ENCODE measurements at places on chromosomes 3 and 15.

DNA sequence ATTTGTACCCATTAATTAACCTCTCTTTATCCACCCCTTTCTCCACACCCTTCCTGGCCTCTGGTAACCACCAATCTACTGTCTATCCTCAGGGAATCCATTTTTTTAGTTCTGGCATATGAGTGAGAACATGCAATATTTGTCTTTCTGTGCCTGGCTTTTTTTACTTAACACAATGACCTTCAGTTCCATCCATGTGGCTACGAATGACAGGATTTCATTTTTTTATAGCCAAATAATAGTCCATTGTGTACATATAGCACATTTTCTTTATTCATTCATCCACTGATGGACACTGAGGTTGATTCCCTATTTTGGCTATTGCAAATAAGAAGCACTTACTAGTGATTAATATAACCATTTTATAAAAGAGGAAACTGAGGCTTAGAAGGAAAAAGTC lies 109.9 kb upstream of the NANOGP8 start:
- DNase-seq = no peak

GRCh38 chr3:18725668-18726407 lies 300.7 kb upstream of the SATB1 start:
- DNase-seq = no peak

DNA sequence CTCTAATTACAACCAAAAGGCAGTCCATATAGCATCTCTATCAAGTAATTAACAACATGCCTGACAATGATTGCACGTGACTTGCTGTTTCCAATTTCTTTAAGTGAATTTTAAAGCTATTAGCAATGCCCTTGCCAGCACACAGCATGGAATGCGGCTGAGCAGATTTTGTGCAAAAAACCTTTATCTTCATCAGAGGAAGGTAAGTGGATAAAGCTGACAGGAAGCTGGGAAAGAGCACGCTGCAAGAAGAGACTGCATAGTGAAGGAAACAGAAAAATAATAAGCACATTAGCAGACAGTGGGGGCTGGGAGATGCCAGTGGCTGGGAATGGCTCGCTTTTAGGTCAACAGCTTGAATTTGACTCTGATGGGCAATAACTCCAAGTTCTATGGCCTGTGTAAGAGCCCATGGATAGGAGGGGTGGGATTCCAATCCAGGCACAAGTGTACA lies 138.8 kb downstream of the PDZRN3 start:
- no peak for DNase-seq

- no peak for DNase-seq
These were observed 40.5 kb downstream of the CCDC12 start for GRCh38 chr3:46935989-46936558.

DNA sequence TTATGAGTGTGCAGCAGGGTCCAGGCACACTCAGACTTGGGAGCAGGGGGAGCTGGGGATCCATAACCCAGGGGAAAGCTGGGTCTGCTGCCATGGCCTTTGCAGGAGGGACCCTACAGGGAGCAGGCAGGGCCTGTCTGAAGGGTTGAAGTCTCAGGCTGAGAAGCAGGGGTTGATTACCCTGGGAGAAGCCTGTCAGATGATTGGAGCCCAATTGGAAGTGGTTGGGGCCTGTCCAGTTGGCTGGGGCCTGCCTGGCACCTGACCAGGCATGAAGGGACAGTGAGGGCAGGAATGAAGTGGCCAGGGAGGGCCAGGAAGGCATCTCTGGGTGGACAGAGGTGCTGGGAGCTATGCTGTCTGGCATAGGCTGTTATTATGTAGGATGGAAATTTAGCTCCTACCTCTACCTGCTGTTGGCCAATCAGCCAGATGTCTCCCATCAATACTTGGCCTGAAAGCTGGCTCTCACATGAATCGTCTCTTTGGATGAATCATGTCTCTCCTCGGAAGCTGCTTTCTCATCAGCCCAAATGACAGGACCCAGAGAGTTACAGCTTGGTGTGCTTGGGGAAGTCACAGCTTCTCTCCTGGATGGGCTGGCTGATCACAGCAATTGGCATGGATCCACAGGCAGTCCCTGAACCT lies 27.4 kb upstream of the SLCO2A1 start:
- DNase-seq = no peak

DNA sequence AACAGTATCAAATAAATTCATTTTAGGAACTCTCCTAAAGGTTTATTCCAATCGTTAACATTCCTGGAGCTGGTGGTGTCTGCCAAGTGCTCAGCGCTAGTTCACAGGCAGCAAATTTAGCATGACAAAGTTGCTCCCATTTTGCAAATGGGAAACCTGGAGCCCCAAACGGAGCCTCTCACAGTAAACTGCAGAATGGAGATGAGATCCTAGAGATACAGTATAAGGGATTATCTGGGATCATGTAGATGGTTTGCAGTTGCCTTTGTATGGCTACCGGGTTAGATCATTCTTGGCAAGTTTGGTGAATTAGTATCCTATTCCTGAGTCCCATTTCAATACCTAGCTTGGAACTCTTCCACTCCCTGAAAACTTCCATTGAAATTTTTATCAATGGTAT lies 173.7 kb downstream of the CDIN1 start:
- DNase-seq = no peak

DNA sequence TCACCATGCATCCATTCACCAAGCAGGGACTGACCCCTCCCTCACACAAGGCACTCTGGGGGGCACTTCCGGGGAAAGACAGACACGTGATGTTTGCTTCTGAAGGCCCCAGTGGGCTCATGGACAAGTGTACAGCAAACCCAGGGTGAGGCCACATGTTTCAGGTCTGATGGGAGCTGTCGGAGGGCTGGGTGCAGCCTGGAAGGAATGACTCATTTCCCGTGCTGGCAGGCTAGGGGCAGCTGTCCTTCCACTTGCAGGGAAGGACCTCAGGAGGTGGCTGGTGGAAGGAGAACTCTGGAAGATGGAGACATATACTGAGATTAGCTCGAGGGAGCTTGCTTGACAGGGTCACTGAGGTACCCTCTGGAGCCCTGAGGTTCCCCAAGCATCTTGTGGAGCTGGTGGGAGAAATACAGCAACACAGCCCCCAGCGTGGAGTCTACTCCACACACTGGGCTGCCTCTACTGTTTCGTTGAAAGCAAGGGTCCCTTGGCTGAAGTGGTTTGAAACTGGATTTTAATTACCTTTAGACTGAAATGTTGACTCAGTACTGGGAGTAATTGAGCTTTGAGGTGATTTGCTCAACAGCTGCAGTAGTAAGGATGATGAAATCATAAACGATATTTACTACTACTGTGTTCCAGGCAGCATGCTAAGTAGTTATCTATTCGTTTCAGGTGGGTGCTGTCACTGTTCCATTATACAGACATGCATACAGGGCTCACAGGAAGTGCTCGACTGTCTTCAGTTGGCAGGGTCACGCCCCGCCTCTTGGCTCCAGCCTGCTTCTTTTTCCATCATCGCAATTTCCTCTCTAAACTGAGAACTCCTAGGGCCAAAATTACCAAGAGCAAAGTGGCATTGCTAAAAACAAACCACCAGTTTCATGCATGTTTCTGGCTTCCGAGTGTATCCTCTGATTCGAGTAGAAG lies 230.4 kb downstream of the ADAMTS17 start:
- peak; percentile 34 for DNase-seq

- DNase-seq = no peak
These were observed 48.1 kb downstream of the RAB11A start for GRCh38 chr15:65917407-65917756.

- DNase-seq = peak; percentile 41
These were observed 4.3 kb downstream of the DAZL start for GRCh38 chr3:16600780-16601536.

DNA sequence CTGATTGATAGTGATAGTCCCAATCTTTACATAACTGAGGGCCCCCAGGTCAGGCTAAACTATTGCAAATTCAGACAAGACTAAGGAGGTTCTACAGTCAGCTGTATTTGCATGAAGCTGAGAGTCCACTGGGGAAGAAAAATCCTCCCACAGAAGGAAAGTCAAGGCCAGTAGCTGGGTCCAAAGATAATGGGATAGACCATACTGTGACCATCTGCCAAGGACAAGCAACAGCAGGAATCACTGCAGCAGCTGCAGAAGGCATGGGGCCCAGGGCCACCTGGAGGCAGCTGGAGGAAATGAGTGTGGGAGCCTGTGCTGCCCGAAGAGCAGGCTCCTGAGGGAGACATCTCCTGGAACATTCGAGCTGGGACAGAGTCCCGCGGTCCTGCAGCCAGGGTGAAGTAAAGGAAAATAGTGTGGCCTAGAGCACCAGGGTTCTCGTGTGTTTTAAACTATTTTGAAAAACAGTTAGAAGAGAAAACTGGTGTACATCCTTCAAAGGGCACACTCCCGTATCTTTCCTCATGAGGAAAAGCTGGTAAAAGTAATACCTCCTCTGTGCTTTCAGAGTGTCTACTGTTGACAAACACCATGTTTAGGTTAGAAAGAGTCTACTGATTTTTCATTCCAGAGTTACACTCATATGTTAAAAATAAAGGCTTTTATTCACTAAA lies 13.2 kb upstream of the TMEM212 start:
- no peak for DNase-seq

GRCh38 chr3:97765336-97765735 lies 778 bp downstream of the ARL6 start:
- DNase-seq = no peak

- no peak for DNase-seq
These were observed 9.6 kb upstream of the MUSTN1 start for GRCh38 chr3:52844290-52844975.

- DNase-seq = peak; percentile 77
These were observed 357.7 kb downstream of the CLSTN2 start for GRCh38 chr3:140292684-140293083.

DNA sequence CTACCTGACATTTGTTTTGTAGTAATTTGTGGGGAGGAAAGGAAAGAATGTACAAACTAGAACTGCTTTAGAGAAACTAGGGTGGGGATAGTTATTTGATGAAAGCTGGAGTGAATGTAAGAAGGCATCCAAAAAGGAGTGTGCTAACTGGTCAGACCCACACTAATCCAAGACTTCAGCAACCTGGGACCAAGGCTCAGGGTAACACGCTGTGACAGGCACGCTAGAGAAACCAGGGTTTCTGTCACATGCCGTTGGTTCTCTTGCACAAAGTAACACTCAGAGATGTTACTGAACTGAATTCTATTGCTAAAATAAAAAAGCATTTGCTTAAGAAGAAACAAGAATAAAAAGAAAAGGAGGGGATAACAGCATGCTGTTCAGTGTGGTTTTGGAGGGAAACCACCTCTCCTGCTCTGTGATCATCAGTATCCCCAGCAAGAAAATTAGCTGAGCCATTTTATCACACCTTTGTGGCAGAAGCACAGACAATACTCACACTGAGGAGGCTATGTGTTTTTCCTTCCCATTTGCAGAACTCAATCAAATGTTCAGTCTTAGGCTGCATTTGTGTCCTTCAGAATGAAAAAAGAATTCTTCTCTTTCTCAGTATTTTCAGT lies 2.8 kb upstream of the CCDC80 start:
- no peak for DNase-seq

- peak; percentile 87 for DNase-seq
These were observed 773.1 kb upstream of the NR2F2 start for GRCh38 chr15:95557226-95558046.

DNA sequence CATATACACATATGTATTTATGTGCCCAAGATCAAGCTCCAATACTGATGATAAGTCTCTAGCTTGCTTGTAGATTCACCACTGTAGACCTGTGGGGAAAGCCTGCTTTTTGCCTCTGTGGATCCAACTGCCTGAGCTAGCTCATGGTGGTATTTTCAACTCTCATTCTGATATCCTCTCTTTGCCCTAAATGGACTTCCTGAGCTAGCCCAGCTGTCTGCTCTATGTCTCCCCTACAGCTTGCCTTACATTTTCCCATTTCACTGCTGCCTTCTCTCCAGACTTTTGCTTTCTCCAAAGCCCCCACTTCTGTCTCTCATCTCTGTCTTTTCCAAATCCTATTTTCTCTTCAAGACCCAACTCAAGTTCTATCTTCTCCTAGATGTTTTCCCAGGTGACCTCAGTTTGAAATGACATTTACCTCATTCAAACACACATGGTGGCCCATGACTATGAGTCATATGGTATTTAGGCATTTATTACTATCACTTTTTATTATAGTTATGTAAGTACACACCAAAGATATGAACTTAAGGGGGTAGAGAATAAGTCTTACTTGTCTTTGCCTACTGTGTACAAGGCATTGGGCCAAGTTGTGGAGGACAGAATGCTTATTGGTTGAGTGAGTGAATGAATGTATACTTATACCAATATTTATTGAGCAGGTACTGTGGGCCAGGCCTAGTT lies 191.7 kb downstream of the NR1D2 start:
- DNase-seq = no peak

DNA sequence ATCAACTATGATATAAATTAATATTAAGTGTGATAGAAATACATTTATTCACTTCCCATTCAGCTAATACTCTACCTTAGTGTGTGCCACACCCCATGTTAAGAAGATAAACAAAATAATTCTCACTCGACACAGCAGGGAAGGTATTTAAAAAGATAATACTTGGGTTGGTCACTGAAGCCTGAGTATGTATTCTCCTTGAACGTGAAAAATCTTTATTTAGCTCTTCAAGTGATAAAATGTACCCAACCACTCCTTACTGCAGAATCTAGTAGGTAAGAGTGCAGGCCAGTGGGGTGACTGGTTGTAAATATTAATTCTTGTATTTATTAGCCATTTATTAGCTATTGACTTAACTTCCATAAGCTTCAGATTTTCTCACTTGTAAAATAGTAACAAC lies 372.7 kb upstream of the THBS1 start:
- no peak for DNase-seq

GRCh38 chr3:39180546-39181346 lies 11.6 kb downstream of the XIRP1 start:
- no peak for DNase-seq

DNA sequence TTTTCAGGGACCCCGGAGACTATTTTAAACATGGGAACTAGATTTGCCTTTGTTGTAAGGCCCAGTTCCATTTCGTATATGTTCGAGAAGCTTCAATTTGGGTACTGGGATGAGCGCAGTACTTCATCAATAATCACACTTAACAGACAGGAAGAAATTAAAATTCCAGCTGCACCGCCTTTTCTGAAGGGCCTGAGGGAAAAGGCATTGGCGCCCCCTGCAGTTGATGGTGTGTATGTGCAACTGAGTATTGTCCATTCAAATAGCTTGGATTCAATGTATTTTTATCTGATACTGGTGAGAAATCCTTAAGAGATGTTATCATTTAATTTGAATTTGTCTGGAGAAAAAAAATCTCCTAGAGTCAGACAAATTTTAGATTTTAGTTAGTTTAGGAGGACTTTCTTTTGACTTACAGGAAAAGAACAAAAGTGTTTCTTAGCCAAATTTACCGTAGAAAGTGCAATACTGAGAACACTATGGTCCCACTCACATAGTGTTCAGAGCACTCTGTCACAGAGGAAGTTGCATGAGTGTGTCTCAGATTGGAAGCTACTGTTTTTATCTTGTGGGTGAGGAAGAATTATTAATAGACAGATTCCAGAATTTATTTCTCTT lies 5.4 kb upstream of the ALDH1A2 start:
- peak; percentile 9 for DNase-seq

DNA sequence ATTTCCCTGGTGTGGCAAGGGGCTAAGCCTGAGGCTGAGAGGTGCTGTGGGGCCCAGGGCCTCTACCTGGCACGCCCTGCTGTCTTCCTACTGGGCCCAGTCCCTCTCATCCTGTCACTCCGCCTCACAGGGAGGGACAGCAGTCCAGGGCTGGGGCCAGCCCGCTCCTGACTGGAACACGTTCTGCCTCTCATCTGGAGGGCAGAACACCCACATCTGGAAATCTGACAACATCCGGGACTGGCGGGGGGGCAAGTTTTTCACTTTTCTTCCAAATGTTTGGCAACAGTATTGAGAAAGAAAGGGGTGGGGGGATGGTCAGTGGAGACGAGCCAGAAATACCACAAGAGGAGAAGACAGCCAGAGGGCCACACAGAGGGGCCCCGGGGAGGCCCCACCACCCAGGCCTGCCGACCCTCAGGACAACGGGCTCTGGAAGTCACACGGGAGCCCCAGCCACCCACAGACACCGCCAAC lies 1.8 kb upstream of the MYL3 start:
- no peak for DNase-seq

Measured in skeletal muscle cell (primary cell).